Sciatic nerve (tissue), 2 donors: ENCODE measurements at places on chromosomes 1 and 21. TPM values are rescaled to one million over a fixed set of nuclear protein-coding genes. Genes with fewer than 3 reads are reported as not detected.

DNA sequence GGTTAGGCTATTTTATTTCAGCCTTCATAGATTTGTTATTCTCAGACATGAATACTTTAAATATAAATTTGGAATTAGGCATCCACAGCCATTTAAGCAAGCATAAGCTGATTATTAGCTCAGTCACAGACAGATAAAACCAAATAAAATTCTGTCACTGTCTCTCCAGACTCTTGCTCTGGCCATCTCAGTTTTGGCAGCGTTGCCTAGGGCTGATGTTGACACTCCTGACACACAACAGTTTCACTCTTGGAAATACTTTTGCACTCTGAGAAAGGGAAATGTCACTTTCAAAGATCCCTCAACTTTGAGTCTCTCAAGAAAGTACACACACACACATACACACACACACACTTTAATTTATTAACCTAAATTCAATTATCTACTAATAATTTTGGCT is 372.7 kb downstream of the BRINP3 start:
- DNase-seq: no peak

GRCh38 chr1:168980656-168981055 is 125.8 kb upstream of the ATP1B1 start:
- DNase-seq: no peak

DNA sequence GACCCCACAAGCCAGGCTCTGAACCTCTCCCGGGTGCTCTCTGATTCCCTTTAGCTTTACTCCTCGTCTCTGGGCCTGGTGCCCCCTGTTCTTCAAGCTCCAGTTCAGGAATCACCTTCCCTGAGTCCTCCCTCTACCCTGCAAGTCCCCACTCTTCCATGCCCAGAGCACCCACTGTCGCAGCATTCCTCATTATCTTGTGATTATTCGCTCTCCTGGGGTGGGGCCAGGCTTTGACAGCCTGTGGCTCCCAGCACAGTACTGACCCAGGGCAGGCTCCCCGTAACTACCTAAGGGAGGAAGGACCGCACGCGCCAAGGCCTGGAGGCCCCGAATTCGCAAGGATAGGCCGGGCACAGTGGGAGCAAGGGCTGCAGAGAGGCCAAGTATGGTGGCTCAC is 734 bp upstream of the C1orf210 start:
- no peak for DNase-seq

The VHLL gene
- not detected for total RNA-seq

The HSD3B2 gene
- not detected for total RNA-seq

DNA sequence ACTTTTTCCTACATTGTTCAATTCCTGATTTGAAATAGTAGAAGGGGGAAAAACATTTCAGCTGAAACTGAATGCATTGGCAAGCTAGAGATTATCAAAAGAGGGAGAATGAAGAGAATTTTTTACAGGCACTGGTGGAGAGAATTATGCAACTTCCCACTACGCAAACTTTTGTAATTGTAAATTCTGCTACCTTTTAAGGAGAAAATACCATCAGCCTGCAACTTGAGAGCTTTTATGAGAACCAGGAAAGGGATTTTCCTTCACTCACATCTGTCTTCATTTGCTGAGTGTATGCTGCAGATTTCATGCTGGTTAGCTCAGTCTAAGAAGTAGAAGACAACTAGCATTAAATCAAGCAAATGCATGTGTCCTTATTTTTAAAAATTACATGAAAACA is 43.7 kb downstream of the ADAMTS1 start:
- no peak for DNase-seq

DNA sequence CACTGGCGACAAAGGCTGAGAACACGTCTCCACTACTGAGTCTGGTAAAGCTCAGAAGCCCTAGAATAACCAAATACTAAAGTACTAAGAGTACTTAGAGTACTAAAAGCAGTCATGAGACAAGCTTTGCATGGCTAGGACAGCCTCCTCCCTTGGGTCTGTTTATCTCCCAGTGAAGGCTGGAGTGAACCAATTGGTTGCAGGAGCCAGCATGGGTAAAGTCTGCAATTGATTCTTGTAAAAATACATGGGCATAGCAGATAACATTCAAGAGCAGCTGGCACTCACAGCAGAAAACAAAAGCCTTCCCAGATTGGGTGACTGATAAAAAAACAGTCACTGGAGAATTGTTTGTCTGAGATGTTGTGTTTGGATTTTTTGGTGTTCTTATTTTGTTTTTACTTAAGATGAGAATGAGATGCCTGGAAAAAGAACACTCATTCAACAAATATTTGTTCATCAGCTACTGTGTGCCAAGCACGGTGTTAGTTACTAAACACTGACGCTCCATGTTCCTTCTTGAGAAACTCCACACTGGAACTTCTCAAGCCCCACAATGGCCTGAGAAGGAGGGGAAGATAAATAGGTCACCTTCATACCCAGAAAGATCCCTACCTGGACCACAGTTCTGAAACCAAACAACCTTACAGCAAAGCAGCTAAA is 3.7 kb downstream of the IRF6 start:
- no peak for DNase-seq

The SELL gene
- total RNA-seq: 13.5 TPM

DNA sequence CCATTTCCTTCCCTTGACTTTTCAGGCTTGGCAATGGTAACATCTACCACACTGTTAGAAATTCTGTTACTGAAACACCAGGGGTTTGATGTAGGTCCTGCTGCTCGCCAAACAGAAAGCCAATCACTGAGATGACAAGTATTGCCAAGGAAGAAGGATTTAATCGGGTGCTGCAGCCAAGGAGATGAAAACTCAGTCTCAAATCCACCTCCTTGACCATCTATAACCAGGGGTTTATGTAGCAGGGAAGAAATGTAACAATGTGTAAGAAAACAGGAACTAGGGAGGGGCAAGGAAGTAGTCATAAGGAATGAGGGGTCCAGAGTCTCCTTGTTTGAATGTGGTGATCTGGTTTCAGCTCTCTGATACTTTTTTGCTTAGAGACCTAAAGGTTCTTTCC is 25.4 kb downstream of the PLA2G2A start:
- DNase-seq: no peak

- DNase-seq: no peak
These were observed 4.6 kb downstream of the ALX3 start for GRCh38 chr1:110065841-110066240.

The SHE gene
- total RNA-seq: 30.5 TPM

DNA sequence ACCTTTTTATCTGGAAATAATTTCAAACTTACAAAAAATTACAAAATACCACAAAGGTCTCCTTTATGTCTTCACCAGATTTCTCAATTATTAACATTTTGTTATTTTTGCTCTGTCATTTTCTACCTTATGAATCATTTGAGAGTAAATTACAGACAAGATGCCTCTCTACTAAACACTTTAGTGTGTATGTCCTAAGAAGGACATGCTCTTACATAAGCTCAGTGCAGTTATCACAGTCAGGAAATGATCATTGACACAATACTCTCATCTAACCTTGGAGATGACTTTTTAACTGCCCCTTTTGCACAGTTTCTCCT is 378.9 kb upstream of the RUNX1 start:
- no peak for DNase-seq
